Right ventricle myocardium superior (tissue), 1 donor: ENCODE measurements at places on chromosomes 5 and 9.
A peak's percentile ranks its signal among the peaks of the same experiment; 100 is the strongest.

DNA sequence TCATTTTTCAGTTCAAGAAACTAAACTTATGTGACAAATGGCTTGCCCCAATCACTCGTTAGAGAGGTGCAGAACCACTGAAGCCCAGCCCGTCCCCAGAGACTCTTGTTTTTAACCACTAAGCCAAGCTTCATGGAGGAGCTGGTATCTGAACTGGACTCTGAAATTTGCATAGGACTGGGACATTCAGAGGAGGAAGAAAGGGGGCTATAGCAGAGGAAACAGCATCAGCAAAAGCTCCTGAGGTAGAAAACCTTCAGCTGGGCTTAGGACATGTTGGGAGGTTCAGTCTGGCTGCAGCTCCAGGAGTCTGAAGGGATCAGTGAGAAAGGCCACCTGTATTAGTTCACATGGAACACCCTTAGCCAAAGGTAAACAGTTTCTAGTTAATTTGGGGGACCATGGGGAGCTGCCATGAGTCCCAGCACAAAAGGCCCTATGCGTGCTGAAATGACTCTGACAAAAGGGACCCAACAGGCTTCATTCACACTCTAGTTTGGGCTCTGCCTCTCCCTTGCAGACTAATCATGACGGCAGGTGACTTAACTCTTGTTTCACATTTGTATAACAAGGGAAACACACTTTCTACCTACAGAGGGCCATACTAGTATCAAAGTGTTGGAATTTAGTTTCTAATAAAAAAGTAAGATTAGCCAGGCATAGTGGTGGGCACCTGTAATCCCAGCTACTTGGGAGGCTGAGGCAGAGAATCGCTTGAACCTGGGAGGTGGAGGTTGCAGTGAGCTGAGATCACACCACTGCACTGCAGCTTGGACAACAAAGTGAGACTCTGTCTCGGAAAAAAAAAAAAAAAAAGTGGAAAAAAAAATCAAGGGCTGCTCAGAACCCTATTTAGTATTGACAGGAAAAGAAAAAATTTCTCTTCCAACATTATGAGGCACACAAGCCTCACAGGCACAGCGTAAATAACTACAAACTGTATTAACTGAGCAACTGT lies 10.2 kb downstream of the FBXO10 start:
- no peak for DNase-seq

- DNase-seq: peak; percentile 48
Measured at GRCh38 chr5:137808503-137809135, 54.5 kb upstream of the HNRNPA0 start.

DNA sequence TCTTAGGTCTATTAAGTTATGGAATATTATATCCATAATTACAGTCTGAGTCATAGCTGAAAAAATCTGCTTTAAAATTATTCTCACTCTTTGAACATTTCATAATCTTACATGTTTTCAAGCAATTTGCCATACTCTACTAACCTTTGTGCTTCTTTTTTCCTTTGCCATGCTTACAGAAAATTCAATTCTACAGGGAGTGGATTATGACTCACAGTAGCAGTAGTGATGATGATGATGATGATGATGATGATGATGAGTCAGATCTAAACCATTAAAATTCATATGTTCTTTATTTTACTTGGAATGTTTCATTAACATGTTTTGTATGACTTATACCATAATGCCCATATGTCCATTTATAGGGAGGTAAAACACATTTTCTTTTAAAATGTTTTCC lies 207.1 kb downstream of the VPS13A start:
- DNase-seq: no peak

GRCh38 chr9:34990908-34991606 lies 1.5 kb downstream of the DNAJB5 start:
- no peak for DNase-seq

GRCh38 chr9:136890661-136891060 lies 4.3 kb downstream of the TRAF2 start:
- DNase-seq: no peak

DNA sequence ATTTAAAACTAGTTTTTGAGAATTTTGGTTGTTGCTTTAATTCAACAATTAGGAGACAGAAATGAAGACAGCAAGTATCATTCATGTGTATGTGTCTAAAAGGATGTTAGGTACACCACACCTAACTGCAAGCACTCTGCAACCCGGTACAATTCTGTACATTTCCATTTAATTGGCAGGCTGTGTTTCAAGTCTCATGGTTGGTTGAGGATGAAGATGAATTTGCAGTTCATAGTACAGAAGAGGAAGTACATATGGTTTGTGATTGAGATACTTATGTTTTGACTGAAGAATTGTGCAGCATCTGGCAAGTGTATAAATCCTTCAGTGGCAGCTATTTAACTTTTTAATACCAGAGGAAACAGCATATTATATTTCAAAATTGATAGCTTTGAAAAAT lies 628.7 kb upstream of the ZNF608 start:
- DNase-seq: no peak

GRCh38 chr9:103574056-103574455 lies 520.1 kb upstream of the SMC2 start:
- DNase-seq: no peak

GRCh38 chr5:95447961-95448360 lies 56.8 kb downstream of the FAM81B start:
- DNase-seq: no peak

- no peak for DNase-seq
Measured at GRCh38 chr5:120035815-120036577, 406.6 kb downstream of the FAM170A start.

DNA sequence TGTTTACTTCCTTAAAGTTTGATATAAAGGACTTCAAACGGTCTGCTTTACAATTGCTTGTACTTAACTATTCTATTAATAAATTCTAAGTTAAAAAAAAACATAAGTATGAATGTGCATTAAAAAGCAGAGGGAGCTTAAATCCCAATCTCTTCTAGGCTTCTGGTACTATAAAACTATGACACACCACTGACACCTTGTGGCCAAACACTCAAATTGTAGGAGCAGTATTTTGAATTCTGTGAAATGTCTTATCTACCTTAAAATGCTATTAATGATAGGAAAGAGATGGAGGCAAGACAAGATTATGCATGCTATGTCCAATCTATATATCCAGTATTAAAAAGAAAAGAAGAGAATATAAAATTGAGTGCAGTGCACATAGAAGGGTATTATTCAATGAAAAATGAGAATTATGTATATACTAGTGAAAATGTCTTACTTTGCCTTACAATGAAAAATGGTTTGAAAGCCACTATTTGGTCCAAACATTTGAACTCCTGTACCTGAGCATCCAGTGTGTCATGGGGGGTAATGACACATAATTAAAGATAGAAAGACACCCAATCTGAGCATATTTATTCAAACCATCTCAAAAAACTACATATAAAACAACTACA lies 87.6 kb downstream of the ERP44 start:
- DNase-seq: no peak

- DNase-seq: no peak
Measured at GRCh38 chr9:101201630-101202029, 173.1 kb downstream of the PLPPR1 start.

DNA sequence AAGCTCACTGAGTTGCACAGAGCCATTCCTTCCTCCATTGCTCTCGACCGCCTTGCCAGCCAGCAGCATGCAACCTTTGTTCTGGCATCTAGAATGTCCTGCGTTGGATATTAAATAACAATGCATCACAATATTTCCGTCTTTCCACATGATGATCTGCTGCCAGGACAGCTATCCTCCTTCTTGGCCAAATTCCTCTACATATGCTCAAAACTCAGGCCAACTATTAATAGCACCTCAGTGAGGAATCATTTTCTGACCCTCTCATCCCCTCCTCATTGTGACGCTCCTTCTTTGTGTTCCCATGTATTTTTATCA lies 128.6 kb downstream of the MYO10 start:
- no peak for DNase-seq

- peak; percentile 54 for DNase-seq
Measured at GRCh38 chr5:90529939-90530677, 724 bp upstream of the LYSMD3 start.

- no peak for DNase-seq
Measured at GRCh38 chr9:136312436-136312835, 8.5 kb upstream of the CCDC187 start.

- peak; percentile 52 for DNase-seq
Measured at GRCh38 chr5:997001-997474, 11.6 kb upstream of the NKD2 start.

DNA sequence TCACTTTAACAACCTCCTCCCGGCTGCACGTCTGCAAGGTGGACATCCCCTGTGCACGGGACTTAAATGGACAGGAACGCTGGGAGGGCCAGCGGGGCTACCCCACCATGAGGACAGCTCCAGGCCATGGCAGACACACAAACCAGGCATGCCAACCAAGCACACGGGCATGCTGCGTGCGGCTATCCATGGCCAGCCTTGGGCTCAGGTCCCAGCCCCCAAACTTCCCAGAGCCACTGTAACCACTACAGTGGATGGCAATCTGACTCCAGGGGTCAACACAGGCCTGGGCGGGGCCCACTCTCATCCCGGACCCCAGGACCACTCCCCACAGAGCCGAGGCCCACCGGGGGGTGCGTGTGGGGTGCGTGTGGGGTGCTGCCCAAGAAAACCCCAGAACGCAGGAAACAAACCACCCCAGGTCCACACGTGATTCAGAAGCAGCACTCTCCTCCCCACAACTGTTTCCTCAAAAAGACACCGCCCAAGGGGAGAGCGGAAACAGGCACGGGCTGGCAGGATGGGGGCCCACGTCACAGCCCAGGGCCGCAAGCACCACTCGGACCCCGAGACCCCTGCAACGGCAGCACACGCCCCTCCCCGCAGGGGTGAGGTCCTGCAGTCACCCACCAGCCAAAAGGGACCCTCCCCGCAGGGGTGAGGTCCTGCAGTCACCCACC lies 7.4 kb downstream of the SLC12A7 start:
- DNase-seq: no peak

- no peak for DNase-seq
Measured at GRCh38 chr5:154627698-154628678, 127.2 kb upstream of the LARP1 start.

GRCh38 chr5:87120518-87121303 lies 147.0 kb upstream of the RASA1 start:
- DNase-seq: no peak

DNA sequence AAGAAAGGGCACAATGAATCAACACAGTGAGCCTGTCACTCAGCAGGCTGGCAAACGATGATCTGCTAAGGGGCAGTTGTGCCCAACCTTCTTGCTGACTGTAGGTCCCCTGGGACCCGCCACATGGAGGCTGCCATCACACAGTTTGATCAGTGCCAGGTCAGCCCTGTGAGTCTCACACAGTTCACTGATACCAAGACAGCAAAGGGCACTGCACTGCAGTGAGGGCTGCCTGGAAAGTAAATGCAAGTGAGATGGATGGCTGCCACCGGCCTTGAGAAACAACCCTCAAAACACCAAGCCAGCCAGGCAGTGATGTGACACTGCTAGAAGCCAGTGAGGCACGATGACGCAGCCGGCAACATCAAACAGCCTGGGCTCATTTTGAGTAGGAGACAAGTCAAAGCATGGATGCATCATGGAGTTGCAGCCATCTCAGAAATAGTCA lies 30.3 kb downstream of the FOXD1 start:
- DNase-seq: no peak

DNA sequence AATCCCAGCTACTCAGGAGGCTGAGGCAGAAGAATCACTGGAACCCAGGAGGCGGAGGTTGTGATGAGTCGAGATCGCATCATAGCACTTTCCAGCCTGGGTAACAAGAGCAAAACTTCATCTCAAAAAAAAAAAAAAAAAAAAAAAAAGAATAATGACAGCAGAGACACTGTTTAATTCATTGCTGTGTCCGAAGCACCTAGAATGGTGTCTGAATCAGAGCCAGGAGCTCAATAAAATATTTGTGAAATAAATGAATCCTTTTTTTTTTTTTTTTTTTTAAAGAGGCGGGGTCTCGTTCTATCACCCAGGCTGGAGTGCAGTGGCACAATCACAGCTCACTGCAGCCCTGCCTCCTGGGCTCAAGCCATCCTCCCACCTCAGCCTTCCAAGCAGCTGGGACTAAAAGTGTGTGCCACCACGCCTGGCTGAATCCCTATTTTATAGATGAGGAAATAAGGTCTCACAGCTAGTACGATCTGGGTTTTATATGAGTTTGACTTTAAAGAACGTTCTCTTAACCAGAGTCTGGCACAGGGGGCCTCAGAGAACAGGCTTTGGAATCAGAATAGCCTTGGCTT lies 47.8 kb downstream of the THOC3 start:
- no peak for DNase-seq

DNA sequence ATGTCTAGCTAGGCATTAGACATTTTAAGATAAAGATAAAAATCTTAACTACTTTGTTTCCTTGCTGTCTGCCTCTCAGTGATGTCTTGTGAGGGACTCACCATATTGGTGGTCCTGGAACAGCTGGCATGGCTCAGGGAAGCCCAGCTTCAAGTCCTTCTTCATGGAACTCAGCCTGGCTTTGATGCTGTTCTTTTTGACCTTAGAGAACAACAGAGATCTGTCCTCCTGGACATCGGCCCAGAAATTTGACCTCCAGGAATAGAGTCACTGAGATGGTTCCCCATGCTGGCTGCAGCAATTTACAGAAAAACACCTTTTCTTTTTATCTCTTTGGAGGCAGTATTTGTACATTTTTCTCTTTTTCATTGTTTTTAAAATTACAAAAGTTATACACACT lies 235.5 kb upstream of the WWC1 start:
- DNase-seq: no peak

GRCh38 chr9:127424676-127424999 lies 456 bp downstream of the ZNF79 start:
- DNase-seq: no peak

GRCh38 chr9:14314424-14314928 lies 535 bp upstream of the NFIB start:
- DNase-seq: peak; percentile 75

DNA sequence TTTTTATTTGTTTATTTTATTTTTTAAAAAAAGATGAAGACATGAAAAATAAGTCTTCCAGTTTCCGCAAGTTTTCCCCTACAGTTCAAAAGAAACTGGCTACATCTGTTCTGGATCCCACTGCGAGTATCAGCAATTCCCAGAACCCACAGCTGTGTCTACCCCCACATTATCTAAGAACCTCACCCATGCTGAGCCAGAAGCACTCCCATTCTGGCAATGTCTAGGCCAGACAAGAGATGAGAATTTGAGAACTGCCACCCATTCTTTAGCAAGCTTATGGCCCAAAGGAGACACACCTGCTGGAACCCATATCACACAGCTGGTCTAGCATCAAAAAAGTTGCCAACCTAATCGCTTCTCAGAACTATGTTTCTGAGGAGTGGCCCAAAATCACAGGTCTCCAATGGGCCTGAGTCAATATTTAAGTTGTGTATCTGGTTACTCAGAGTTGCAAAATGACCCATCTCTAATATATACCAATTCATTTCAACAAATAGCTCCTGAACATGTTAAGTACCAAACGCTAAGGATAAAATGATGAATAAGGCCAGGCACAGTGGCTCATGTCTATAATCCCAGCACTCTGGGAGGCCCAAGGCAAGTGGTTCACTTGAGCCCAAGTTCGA lies 27.1 kb downstream of the MTMR12 start:
- DNase-seq: no peak

DNA sequence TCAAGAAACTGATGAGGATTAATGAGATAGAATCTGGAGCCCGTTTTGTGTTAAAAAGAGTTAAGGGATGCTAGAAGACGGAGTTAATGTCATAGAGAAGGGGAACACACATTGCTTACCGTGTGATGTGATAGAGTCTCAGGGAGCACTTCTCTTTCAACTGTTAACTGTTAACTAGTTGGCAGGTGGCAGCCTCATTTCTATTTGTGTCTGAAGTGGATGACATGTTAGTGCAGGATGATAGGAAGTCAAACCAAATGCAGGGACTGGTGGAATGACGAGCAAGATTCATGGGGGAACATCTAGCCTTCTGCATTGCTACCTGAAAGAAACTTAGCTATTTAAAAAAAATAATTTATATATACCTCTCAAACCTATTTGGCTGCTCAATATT lies 222.7 kb downstream of the MAST4 start:
- DNase-seq: no peak

- no peak for DNase-seq
Measured at GRCh38 chr9:135602789-135603481, 36.4 kb downstream of the GLT6D1 start.
